ENCODE measurements at places on chromosomes 2 and 18. TPM values are rescaled to one million over a fixed set of nuclear protein-coding genes. Genes with fewer than 3 reads are reported as not detected.
A peak's percentile ranks its signal among the peaks of the same experiment; 100 is the strongest.

FMNL2 gene
- total RNA-seq = 33.6 TPM

RAB17 gene
- 23.6 TPM for total RNA-seq

ARHGAP15 gene
- 0.41 TPM for total RNA-seq

POTEI gene
- total RNA-seq = 0.92 TPM

ZSWIM2 gene
- not detected for total RNA-seq

TUBA4B gene
- not detected for total RNA-seq

DUSP19 gene
- total RNA-seq = 1.3 TPM

- no peak for DNase-seq
These were observed 48.0 kb upstream of the LPIN2 start for GRCh38 chr18:3060667-3061580.

GRCh38 chr2:10489842-10490555 is 41.9 kb upstream of the ODC1 start:
- no peak for DNase-seq

GRCh38 chr2:119112230-119112629 is 46.3 kb downstream of the C1QL2 start:
- DNase-seq = no peak

DNA sequence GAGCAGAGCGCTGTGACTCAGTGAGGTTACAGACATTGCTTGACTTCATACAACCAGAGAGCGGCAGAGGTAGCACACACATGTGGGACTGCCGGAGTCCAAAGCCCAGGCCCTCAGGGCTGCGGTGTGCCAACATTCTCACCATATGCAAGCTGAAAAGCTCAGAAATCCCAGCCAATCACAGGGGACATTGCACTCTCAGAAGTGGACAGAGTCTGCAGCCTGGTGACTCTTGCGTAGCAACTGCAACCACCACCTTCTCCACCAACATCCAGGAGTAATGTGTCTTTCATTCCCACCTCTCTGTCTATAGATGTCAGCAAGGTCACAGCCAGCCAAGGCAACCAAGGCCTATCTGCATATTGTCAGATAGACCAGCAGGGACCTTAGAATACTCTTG is 158.1 kb downstream of the TTC32 start:
- DNase-seq = no peak

DNA sequence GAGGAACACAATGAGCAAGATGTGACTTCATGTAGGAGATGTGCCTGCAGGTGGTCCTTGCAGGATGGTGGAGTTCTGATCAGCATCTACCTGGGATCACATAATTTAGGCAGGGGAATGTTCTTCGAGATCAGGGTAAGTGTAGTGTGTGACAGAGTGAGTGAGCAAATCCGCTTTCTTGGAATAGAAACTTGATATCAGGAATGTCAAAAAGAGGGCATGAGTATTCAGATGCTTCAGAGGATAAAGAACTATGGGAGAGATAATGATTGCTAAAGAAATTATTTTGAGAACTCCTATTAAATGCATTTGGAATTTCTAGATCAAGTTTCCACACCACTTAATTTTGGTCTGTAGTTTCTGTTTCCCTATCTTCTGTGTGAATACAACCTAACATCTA is 463.6 kb upstream of the SLC14A2 start:
- DNase-seq = no peak

DNA sequence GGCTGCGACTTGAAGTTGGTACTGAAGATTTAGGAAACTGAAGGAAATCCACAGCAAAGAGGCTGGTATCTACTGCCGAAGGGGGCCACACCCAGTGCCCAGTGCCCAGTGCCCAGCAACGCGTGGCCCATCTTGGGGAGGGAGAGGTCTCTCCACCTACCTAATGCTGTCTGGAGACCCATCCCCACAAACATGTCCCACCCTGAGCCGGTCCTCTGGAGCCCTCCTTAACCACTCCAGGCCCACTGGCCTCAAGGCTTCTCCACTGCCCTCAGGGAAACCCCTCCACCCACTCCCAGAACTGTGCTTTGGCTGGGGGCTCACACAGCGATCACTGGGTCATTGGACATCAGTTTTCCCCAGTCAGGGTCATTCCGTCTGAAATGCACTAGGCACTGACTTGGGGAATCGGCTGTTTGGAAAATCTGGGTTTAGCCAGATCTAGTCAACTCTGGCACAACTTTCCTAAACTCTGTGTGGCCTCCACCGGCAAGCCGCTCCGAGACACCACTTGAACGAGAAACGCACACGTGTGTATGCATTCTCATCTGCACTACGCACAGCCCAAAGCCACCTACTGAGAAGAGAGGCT is 20.1 kb downstream of the GPR55 start:
- no peak for DNase-seq

- no peak for DNase-seq
These were observed 584 bp downstream of the C2orf72 start for GRCh38 chr2:231037731-231038482.

DNA sequence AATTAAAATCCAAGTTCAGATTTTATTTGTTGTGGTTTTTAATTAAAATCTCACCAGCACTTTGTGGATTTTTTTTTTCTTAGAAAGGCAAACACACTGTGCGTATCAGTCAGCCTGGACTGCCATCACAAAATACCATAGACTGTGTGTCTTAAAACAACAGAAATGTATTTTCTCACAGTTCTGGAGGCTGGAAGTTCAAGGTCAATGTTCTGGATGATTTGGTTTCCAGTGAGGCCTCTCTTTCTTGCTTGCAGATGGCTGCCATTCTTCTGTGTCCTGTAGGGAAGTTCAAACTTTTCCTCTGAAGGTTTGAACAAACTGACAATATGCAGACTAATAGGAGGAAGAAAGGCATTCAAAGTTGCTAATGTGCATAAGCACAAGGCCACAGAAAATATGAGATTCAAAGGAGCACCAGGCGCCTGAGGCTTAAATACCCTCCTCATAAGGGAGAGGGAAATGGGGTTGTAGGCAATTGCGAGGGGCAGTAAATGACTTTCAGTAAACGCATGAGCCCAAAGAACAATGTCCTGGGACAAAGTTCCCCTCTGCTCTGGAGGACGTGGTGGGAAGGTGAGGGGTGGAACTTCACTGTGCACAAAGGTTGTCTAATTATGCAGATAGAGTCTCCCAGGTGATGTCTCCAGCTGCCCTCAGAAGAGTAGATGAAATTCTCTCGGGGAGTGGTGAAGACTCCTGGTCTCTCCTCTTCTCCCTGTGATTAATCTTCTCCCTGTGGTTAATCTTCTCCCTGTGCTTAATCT is 26.5 kb upstream of the KCNF1 start:
- DNase-seq = no peak

DNA sequence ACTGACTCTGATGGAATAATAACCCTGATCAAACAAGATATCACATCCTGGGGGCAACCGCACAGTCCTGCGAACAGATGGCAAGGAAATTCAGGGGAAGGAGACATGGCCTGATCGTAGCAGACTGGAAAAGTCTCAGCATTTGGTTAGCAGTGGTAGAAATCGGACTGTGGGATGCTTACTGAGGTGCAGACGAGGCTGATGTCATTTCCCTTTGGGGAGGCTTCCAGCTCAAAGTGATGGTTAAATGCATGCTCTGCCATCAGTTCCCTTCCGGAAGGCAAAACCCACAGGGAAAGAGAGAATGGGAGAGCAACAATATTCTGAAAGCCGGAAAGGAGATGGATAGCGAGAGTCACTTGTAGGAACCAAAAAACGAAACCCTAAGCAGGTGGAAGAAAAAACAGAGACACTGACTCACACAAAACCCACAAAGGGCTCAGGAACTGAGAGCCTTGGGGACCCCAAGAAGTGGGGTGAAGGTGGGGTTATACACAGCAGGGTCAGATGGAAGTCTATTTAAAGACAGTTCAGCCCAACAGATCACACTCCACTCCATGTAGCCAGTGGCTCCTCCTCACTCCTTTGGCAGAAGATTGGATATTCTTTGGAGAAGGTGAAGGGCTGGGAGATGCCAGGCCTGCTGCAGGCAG is 93.1 kb downstream of the INPP5D start:
- DNase-seq = no peak

DNA sequence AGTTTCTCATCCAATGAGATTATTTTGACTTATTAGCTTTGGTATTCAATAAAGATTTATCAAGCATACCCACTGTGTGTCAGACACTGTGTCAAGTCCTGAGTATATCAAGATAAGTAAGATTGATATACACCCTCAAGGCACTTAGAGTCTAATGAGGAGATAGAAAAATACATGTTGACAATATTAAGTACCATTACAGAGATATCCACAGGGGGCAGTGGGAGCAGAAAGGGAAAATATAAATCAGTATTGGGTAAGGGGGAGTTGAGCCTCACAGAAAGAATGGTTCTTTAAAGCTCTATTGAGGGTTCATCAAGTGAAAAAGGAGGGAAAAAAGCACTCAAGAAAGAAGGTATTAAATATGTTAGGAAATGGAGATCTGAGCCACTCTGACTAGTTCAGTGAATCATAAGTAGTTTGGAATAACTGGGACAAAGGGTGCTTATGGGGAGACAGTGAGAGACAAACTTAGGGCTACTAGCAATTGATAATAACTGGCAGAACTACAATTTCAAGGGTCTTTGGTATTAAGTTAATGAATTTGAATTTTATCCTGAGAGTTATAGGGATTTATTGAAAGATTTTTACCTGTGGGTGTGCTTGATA is 45.5 kb upstream of the SLC8A1 start:
- DNase-seq = no peak

DNA sequence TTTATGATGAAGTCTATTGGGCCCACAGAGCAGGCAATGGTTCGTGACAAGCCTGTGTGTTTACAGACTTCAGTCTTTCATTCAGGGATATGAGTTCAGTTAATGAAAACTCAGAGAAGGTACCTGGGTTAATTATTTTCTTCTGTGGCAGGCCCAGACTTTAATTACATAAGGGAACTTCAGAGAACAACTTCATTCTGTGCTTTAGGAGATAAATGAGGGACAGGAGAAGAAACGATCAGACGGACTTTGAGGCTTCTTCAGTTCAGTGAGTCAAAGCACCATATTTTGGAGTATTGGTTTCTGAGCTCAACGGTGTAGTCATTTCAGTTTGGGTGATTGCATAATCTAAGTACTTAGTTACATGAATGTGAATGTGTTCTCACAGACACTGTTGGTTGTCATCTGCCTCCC is 203.0 kb upstream of the KCNJ3 start:
- no peak for DNase-seq

DNA sequence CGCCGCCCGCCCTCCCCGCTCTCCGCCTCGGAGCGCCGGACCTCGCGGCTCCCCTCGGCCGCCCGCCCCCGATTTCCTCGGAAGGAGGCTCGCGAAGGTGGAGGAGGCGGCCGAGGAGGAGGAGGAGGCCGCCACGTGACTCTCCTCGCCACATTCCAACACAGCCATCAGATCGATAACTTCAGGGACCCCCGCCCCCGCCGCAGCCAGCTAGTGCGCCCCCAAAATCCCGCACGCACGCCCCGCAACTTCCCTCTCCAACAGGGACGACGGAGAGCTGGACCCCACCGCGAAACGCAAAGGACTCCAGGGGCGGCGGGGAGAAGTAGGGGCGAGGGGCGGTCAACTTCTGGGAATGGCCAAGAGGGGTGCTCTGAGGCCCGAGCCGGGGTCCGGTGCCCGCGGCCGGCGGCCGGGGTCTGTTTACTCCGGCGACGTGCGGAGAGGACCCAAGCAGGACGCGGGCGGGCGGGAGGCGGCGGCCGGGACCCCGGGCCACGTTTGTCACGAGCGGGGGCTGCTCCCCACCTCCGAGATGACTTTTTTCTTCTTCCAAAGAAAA is 2.0 kb downstream of the ZNF521 start:
- DNase-seq = no peak

DNA sequence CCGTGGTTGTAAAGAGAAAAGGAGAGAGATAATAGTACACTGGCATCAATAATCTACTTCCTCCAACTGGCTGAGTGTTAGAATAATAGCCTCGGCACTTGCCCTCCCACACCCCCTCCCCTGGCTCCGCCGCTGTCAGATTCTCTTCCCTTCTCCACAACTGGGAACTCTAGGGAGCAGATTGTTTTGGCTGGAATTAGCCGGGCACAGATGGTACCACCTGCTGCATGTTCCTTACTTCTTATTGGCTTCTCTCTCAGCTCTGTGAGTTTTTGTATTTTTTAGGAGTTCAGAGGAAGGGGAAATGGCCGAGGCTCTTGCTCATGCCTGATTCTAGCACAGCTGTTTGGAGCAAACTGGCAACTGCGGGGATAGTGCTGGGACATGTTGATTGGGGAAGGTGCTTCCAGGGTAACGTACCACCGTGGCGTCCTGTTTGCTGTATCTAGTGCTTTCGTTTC is 140.0 kb downstream of the ZEB2 start:
- no peak for DNase-seq

DNA sequence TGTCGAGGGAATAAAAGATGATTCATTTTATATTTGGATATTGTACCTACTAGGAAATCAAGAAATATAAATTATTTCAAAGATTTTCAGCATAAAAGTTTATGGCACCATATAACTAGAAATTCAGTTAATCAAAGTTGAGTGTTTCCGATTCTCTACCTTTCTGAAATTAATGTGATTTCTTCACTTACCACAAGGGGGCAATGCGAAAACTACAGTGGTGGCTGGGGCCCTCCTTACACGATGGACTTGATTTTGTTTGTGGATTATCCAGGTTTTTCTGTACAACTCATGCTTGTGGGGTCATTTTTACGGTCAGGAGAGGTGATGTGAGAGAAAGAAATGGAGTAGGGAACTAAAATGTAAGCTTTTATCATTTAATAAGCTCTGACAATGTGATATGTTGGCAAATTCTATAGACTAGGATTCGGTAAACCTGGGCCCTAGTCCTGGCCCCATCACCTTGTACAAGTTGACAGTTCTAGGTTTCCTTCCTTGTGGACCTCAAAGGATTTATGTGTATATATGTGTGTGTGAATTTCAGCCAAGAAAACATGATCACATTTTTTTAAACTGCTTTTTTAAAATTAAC is 47.6 kb downstream of the G6PC2 start:
- DNase-seq = peak; percentile 2

DNA sequence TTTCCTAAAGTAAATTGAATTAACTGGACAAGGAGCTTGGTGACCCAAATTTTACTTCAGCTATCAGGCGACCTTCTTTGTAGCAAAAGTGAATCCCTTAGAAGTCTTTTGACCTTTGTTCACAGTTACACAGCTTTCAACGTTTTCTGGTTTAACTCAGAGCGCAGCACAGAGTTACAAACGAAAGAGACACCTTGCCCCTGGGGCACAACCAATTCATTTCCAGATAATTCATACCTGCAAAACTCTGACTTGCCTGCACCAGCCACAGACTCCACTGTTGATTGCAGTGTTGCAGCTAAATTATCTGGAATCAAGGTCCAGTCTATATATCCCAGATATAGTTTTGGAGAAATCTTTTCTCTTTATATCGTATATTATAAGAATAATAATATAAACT is 358.6 kb upstream of the VWC2L start:
- no peak for DNase-seq

All from Panc1 (cell line).